Stimulated activated CD4-positive, alpha-beta T cell treated with anti-CD3 and anti-CD28 coated beads, Interleukin-1b, Interleukin-23, amount 100 ng/mL, for 24 hours (primary cell): ENCODE measurements at places on chromosomes 1 and 21.

DNA sequence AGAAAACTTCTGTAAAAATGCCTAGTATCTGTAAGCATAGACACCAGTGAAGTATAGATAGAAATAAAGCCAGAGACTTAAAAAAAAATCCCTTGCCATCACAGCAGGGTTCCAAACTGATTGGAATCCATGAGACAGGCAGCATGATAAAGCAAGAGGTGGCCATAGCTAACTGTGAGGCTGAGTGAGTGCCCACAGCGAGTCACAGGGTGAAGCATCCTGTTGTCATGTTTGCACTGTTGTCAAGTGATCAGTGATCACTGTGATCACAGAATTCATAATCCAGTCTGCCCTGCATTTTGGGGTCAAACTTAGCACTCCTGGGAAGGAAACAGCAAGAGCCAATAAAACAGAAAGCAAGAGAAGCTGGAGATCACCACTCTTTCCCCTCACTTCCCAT lies 33.3 kb downstream of the LRRC8B start:
- DNase-seq = no peak

DNA sequence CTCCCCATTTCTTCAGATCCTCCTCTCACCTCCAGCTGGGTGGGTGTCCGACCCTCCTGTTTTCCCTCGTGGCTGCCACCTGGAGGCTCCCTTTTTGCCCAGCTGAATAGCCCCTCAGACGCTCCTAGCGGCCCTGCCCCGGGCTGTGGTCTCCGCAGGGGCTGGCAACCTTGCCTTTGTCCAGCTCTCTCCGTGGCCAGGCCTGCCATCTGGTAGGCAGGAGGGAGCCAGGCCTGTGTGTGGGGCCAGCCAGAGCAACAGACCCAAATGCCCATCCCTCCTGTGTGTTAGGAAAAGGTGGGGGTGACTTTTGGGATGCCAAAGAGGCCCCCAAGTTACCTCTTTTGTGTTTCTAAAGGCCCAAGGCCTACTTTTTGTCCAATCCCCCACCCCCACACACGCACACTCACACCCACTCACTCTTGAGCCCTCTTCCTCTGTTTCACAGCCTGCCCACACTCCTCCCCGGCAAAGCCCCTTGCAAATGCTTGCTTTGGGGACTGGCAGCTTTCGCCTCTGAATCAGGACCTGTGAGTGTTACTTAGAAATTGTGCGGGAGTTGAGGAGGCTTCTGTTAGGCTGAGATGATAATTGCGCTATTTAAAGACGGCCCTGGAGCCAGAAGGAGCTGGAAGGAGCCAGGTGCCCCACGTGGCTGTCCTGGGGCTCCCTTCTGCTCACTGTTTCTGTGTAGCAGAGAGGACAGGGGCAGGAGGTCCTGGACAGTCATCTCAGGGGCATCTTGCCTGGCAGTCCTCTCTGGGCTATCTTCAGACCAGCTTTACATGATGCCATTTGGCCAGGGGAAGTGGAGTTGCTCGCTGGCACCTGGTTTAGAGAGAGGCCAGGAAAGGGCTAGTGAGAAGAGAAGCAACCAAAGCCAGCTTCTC lies 9.1 kb downstream of the PPFIA4 start:
- no peak for DNase-seq

GRCh38 chr1:204915861-204916495 lies 45.3 kb downstream of the NFASC start:
- no peak for DNase-seq

DNA sequence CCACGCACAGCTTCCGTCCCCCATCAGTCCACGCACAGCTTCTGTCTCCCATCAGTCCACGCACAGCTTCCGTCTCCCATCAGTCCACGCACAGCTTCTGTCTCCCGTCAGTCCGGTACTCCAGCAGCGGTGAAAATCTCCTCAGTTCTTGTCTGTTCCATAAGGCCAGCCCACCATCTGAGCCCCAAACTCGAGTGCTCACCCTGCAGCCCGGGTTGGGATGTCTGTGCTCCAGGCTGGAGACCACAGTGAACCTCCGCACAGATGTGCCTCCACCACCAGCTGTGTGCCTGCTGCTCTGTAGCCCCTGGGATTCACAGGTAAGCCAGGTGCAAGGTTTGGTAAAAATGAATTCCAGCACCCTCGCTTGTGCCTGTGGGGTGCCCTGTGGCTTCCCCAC lies 258.6 kb downstream of the NPHP4 start:
- DNase-seq = no peak

- no peak for DNase-seq
These were observed 13.3 kb upstream of the TLR5 start for GRCh38 chr1:223156343-223156742.

DNA sequence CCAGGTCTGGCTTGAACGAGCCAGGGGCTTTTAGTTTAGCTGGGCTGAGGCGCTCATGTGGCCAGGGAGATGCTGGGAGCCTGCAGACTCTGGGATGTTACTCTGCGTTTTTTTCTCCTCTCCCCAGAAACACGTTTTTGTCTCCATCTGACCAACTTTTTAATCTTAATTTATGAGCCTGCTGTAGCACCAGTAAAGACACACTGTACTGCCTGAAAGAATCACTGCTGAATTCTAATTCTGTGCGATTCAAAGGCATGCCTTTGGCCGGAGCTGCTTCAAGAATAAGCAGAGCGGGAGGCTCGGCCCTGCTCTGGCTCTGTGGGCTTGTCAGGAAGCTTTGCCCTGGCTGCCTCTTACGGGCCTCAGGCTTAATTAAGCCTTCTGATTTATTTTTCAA lies 129.5 kb downstream of the CAMTA1 start:
- DNase-seq = no peak

DNA sequence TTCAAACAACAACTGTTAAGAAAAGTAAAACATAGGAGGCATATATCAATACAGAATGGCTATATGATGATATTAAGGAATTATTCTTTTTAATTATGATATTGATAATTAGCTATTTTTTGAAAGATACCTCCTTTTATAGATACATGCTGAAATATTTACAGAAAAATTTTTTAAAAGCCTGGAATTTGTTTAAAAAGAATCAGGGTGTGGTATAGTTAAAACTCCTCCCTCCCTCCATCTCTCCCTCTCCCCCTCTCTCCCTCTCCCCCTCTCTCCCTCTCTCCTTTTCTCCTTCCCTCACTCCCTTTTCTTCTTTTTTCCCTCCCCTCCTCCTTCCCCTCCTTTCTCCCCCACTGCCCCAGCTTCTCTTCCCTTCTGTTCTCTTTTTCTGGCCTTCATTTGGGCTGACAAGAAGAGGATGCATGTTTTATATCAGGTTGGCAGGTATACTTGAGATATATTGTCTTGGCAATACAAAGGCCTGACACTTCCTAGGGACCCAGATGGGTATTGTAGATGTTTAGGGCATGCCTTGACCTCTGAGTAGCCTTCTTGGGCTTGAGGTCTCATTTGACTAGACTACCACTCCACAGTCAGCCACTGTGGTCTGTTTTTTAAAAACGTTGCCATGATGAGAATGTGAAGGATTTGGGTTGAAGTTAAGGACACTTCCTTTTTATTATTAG lies 124.5 kb downstream of the FGGY start:
- DNase-seq = no peak

DNA sequence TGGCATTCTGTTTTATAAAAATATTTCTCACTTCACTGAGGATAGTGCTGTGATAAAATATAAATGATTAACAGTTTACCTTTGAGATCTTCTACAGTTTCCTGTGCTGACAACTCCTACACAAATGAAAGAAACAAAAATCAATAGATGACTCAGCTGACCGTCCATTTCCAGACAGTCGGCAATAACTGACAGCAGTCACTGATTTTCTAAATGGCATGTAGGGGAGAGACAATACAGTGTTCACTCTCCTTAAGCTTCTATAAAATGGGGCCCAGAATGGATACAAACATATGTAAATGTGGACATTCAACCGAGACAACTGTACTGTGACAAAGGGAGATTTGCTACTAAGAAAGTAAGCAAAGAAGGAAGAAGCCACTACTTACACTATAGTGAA lies 34.3 kb downstream of the PCNX2 start:
- DNase-seq = no peak

DNA sequence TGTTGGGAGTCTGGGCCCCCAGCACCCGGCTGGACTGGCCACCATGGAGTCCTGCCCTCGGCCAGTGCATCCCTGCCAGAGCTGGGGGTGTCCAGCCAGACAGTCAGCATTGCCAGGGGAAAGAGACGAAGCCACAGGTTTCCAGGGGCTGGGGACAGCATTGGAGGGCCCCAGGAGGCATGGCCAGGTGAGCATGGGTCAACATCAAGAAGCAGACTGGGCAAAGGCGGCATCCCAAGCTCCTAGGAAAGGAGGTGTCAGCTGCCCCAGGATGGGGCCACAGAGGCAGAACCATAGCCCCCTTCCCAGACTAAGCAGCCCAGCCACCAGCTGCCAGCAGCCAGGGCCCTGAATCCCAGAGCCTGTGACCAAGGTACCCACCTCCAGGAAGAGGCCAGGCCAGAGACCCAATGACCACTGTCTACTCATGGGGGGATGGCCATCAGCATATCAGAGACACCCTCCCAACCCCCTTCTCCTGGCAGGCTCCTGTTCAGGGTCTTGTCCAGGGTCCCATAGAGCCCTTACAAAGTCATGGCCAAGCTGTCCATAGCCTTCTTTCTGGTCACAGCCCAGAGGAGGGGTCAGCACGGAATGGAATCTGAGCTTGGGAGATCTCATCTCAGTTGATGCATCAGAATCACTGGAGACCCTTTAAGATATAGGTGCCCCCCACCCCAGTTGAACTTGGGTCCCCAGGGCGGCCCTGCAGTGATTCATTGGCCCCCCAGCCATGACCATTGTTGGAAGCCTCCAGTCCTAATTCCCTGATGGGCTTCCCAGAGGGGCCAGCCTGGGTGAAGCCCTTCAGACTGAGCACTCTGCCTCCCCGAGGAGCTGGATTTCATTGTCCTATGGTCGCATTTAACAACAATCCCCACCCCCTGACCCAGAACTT lies 32.5 kb downstream of the WNT3A start:
- no peak for DNase-seq

GRCh38 chr1:223831755-223832636 lies 13.8 kb downstream of the TP53BP2 start:
- DNase-seq = no peak

GRCh38 chr21:36470294-36470693 lies 9.6 kb downstream of the CLDN14 start:
- DNase-seq = no peak

GRCh38 chr1:215900684-215901083 lies 333.6 kb downstream of the KCTD3 start:
- DNase-seq = no peak

DNA sequence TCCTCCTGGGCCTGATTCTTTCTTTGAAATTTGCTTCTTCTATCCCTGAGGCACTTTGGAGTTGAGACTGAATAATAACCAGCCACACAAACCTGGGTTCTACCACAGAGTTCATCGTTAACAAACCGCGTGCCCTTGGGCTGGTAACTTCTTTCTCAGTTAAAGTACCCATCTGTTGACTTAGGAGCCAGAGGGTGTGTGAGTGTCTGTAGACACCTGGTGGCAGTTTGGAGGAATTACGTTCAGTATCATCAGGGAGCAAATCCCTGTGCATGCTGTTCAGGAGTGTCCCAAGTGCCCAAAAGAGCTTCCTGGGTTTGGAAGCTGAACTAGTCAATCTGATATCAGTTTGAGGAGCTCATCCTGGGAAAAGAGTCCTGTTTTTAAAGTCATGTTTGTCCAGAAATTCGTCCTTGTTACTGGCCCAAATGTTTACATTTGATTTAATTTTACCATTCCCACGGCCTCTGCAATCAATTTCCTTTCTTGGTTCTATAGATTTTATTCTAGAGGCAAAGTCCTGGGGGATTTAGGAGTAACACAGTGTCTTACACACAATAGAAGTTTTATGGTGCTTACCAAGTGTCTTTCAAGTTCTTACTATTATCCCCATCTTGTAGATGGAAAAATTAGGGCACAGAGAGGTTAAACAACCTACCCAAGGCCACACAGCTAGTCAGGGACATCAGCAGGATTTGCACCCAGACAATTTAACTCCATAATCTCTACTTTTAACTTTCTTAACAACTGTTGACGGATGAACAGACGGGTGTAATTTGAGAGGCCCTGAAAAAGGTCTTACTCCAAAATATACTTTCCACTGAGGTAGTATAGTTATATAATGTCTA lies 26.7 kb upstream of the RPTN start:
- DNase-seq = no peak

GRCh38 chr1:41752514-41753170 lies 166.1 kb downstream of the HIVEP3 start:
- DNase-seq = no peak

DNA sequence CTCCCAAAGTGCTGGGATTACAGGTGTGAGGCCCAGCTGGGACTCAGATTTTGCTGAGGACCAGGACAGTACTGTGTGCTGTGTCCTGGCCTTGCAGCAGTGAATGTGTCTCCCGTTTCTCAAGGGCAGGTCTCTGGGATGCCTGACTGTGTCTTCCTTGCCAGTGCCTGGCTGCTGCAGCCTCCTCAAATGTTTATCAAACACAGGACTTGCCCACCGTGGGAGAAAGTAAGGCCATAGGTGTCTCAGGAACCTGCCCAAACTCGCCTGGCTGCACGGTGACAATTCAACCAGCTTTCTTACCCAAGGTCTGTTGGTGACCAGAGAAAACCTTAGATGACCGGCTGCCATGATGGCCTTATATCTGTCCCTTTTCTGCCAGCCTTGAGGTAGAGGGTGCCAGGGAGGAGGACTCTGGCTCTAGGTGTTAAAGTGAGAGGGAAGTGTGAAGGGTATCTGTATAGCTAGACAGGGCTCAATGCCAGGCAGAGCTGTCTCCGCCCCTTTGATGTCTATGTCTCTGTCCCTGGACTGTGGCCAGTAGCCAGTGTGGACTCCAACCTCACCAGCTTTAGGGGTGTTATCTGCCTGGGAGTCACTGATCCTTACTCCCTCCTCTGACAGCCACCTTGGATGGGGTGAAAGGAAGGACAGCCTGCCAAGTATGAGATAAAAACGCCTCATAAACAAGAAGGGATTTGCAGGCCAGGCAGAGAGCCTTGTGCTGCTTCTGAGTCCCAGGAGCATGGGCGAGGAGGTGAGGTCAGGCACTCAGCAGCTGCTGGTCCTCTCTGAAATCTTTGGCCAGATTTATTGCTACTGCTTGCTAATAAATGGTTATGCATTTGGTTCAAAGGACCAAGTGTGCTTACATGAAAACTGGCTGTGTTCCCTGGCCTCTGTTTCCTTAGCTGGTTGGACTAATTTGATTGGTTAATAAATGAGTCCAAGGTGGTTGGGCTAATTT lies 22.3 kb downstream of the IL6R start:
- DNase-seq = no peak

- no peak for DNase-seq
These were observed 43.8 kb downstream of the CAPN2 start for GRCh38 chr1:223755992-223756775.

DNA sequence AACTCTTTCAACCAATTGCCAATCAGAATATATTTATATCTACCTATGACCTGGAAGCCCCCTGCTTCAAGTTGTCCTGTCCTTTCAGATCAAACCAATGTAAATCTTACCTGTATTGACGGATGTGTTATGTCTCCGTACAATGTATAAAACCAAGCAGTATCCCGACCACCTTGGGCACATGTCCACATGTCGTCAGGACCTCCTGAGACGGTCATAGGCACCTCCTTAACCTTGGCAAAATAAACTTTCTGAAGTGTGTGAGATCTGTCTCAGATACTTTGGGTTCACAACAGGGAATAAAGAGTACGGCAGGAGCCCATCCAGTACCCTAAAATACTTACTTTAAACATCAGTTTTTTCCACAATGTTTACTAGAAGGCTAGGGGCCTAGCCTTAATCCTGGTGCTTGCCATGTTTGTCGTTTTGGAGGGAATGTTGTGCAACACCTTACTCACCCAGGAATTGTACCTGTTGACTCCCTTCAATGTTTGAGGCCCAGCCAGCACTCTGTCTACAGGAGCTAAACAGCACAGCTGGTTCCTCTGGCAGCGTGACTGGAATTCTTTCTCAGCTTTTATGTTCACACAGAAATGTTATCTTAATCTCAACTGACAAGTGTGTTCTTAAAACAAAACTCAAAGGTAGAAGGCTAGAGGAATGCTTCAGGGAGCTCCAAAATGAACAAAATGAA lies 90.8 kb upstream of the USP25 start:
- no peak for DNase-seq
